ENCODE measurements at places on chromosomes 5 and 9. TPM values are rescaled to one million over a fixed set of nuclear protein-coding genes. Genes with fewer than 3 reads are reported as not detected.

GRCh38 chr5:139094154-139095131 is 103.7 kb downstream of the SIL1 start:
- DNase-seq = no peak
- peaks cover 12% of the 10 kb centered on the region for H3K4me1 ChIP-seq
- no peaks in the 10 kb centered on the region for H3K36me3 ChIP-seq
- H3K4me3 ChIP-seq = no peak overlapping the region
- H3K27me3 ChIP-seq = no peaks in the 10 kb centered on the region

Gene SMIM3
- 15.7 TPM for total RNA-seq

GRCh38 chr5:157857816-157858526 is 974 bp downstream of the CLINT1 start:
- peak overlapping the region; percentile 92 for H3K4me3 ChIP-seq
- H3K27me3 ChIP-seq = no peaks in the 10 kb centered on the region
- peaks cover 55% of the 10 kb centered on the region for H3K4me1 ChIP-seq
- DNase-seq = no peak
- no peaks in the 10 kb centered on the region for H3K36me3 ChIP-seq
- peak overlapping the region; percentile 90 for H3K27ac ChIP-seq

Gene NDUFS4
- total RNA-seq = 187 TPM

Gene IFNA13
- total RNA-seq = not detected

GRCh38 chr9:132016456-132016855 is 63.2 kb downstream of the MED27 start:
- no peak for DNase-seq
- H3K4me3 ChIP-seq = no peak overlapping the region
- H3K36me3 ChIP-seq = peaks cover 8% of the 10 kb centered on the region
- peaks cover 38% of the 10 kb centered on the region for H3K4me1 ChIP-seq
- no peaks in the 10 kb centered on the region for H3K27me3 ChIP-seq

DNA sequence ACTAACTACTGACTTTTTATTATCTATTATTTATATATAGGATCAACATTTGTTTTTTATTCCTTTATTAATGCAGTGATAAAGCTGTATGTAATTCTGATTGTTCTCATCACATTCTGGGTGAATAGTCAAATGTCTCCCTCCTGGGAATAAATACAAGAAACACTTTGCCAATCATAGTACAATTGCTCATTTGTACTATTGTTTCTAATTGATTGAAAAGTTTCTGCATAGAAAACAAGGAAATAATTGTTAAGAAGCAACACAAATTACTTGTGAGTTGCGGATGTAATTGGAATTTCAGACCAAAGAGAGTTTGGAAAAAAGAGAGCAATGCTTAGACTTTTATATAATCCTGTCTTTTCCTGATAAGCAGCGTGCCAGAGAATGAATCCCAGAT is 1013.9 kb downstream of the EFNA5 start:
- no peak overlapping the region for H3K4me3 ChIP-seq
- no peaks in the 10 kb centered on the region for H3K36me3 ChIP-seq
- no peaks in the 10 kb centered on the region for H3K27me3 ChIP-seq
- H3K4me1 ChIP-seq = no peaks in the 10 kb centered on the region
- no peak for DNase-seq
- no peak overlapping the region for H3K27ac ChIP-seq

Gene LPAR1
- 12.4 TPM for total RNA-seq

GRCh38 chr5:117859176-117859575 is 1129.2 kb downstream of the DTWD2 start:
- no peaks in the 10 kb centered on the region for H3K36me3 ChIP-seq
- no peaks in the 10 kb centered on the region for H3K27me3 ChIP-seq
- H3K4me3 ChIP-seq = no peak overlapping the region
- H3K27ac ChIP-seq = no peak overlapping the region
- H3K4me1 ChIP-seq = no peaks in the 10 kb centered on the region

Gene CFAP77
- 2.5 TPM for total RNA-seq

Gene PCDHGA7
- 5.8 TPM for total RNA-seq

Gene IQGAP2
- 4.1 TPM for total RNA-seq

Gene SHISAL2B
- not detected for total RNA-seq

GRCh38 chr5:90386099-90386710 is 23.4 kb downstream of the CETN3 start:
- no peaks in the 10 kb centered on the region for H3K27me3 ChIP-seq
- no peaks in the 10 kb centered on the region for H3K36me3 ChIP-seq
- peaks cover 7% of the 10 kb centered on the region for H3K4me1 ChIP-seq
- H3K4me3 ChIP-seq = no peak overlapping the region
- no peak overlapping the region for H3K27ac ChIP-seq

Gene CDX1
- total RNA-seq = not detected

GRCh38 chr9:92432972-92433548 is 8.8 kb upstream of the OMD start:
- no peak overlapping the region for H3K27ac ChIP-seq
- no peaks in the 10 kb centered on the region for H3K4me1 ChIP-seq
- no peak overlapping the region for H3K4me3 ChIP-seq
- no peak for DNase-seq
- H3K27me3 ChIP-seq = no peaks in the 10 kb centered on the region

Gene CAMK2A
- total RNA-seq = 19.4 TPM

GRCh38 chr9:108069991-108070390 is 580.4 kb upstream of the KLF4 start:
- H3K4me1 ChIP-seq = no peaks in the 10 kb centered on the region
- no peak overlapping the region for H3K27ac ChIP-seq
- no peak overlapping the region for H3K4me3 ChIP-seq
- H3K27me3 ChIP-seq = no peaks in the 10 kb centered on the region

Gene FAM78A
- 47.3 TPM for total RNA-seq

GRCh38 chr9:92668746-92669526 is 995 bp downstream of the IPPK start:
- DNase-seq = peak; percentile 54
- H3K27me3 ChIP-seq = no peaks in the 10 kb centered on the region
- peak overlapping the region; percentile 98 for H3K27ac ChIP-seq
- peaks cover 75% of the 10 kb centered on the region for H3K4me1 ChIP-seq
- peak overlapping the region; percentile 91 for H3K4me3 ChIP-seq

Gene LOX
- total RNA-seq = 4.4 TPM

- no peak for DNase-seq
- H3K4me3 ChIP-seq = no peak overlapping the region
- H3K27me3 ChIP-seq = no peaks in the 10 kb centered on the region
- no peak overlapping the region for H3K27ac ChIP-seq
Observed at GRCh38 chr9:104950838-104951237, 22.9 kb upstream of the ABCA1 start.

- peaks cover 77% of the 10 kb centered on the region for H3K4me1 ChIP-seq
- no peaks in the 10 kb centered on the region for H3K36me3 ChIP-seq
- H3K27me3 ChIP-seq = no peaks in the 10 kb centered on the region
- H3K27ac ChIP-seq = peak overlapping the region; percentile 86
Observed at GRCh38 chr9:4555236-4555635, 65.0 kb downstream of the SLC1A1 start.

DNA sequence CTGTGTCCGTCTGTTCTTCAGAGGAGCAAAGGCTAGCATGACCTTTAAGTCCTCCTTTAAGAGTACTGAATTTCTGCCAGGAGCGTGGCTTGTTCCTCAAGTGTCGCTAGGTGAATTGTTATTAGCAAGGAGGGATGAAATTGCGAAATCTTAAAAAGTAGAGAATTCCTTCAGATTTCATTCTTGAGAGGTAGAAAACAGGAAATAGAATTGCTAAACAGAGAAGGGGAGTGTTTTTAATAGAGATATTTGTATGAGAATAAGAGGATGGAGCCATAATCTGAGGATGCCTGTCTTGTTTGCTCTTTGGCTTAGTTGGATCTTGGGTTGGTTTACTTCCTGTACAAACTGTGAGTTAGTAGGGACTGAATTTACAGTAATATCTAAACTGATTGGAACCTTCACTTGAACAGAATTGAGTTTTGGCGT is 39.2 kb downstream of the EXOSC2 start:
- H3K4me1 ChIP-seq = peaks cover 23% of the 10 kb centered on the region
- no peaks in the 10 kb centered on the region for H3K36me3 ChIP-seq
- no peak for DNase-seq
- H3K27me3 ChIP-seq = no peaks in the 10 kb centered on the region
- H3K27ac ChIP-seq = peak overlapping the region; percentile 45

All from left ventricle myocardium inferior (tissue), 1 donor.